Stimulated activated effector memory CD8-positive, alpha-beta T cell treated with anti-CD3 and anti-CD28 coated beads, Interleukin-12 subunit alpha, Interleukin-12 subunit beta, amount 100 ng/mL, for 72 hours (primary cell): ENCODE measurements at places on chromosomes 5 and 9.

DNA sequence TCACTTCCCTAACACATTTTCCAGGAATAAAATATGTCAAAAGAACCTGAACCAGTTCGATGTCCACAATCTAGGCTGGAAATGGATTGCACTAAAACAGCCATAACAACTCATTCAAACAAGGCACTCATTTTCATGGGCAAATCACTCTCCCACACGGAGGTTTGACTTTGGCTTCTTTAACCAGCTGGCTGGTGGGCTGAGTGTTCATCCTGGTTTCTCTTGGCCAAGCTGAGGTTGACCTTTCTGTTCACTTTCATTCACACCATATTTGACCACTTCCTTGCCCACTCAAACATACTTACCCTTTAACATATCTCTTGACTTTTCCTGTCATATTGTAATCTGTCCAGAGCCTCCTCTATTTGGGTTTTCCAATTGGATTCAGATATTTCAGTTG is 5.4 kb downstream of the IL7R start:
- DNase-seq = peak; percentile 48

DNA sequence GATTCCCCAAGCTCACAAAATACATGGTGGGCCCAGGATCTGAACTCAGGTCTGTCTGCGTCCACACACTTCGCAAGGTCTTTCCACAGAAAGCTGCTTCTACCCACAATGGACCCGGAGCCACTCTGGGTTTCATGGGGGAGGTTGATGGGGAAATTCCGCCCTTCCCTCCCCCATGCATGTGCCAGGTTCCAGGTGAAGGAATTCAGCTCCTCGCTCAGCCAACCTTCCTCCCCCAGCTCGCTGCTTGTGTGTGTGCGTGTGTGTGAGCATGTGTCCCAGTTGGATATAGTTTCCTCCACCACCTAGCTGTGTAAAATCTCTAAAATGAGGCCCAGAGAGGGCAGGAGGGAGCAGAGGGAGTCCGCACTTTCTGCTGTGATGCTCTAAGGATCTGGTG is 1.0 kb downstream of the PTGS1 start:
- no peak for DNase-seq

GRCh38 chr9:4987961-4988421 is 2.9 kb downstream of the JAK2 start:
- peak; percentile 77 for DNase-seq

DNA sequence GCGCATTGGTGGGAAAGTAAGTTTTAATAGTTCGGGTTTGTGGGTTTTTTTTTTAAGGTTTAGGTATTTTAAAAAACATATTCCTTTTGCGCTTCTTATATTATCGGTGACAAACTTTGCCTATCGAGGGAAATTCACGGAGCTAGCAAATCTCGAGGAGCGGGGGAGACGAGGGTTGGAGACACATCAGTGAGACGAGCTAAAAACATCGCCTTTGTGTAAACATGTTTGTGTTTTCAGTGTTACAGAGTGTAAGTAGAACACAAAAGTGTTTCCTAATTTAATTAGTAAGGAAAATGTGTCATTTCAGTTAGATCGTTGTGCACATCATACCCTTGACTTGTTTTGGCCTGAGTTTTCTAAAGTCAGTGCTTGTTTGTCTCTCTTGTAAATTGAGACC is 945 bp downstream of the BTF3 start:
- DNase-seq = no peak

- no peak for DNase-seq
Measured at GRCh38 chr9:81363916-81364480, 325.3 kb downstream of the TLE1 start.

GRCh38 chr9:7909537-7909936 is 110.0 kb upstream of the DMAC1 start:
- DNase-seq = no peak

DNA sequence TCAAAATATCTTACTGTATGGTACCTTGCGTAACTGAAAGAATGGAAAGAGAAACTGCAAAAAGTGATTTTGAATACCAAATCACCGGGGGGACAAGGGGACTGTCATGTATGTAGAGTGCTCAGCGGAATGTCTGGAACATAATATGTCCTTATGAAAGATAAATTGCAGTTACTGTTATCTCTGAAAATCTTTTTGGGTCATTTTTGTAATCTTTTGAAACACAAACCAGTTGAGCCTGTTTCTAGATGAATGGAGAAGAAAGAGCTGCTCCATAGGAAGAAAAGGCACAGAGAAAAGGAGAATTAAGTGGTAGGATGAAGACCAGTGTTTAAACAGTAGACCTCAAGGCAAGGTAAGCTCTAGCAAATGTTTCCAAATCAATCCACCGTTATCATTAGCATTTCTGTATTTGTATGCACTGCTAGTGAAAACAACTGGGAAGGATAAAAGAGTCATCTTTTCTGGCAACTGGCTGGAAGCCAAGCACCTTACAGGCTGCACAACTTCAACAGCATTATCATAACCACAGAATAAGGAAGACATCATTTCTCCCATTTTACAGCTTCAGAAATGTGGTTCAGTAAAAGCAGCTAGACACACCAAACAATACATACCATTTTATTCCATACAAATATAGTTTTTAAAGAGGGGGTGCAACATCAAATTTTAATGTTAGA is 158.5 kb downstream of the TRPM3 start:
- DNase-seq = no peak

DNA sequence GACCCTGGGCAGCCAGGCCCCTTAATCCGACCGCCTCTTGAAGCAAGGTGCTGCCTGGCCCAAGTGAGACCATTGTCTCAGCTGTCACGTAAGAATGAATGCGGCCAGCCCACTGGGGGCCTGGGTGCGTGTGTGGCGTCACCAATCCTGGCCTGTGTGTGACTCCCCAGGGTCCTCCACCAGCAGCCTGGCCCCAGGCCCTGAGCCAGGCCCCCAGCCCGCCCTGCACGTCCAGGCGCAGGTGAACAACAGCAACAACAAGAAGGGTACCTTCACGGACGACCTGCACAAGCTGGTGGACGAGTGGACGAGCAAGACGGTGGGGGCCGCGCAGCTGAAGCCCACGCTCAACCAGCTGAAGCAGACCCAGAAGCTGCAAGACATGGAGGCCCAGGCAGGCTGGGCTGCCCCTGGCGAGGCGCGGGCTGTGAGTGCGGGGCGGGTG is 124.2 kb downstream of the WNK2 start:
- no peak for DNase-seq

GRCh38 chr5:125134216-125135081 is 388.0 kb upstream of the ZNF608 start:
- no peak for DNase-seq

DNA sequence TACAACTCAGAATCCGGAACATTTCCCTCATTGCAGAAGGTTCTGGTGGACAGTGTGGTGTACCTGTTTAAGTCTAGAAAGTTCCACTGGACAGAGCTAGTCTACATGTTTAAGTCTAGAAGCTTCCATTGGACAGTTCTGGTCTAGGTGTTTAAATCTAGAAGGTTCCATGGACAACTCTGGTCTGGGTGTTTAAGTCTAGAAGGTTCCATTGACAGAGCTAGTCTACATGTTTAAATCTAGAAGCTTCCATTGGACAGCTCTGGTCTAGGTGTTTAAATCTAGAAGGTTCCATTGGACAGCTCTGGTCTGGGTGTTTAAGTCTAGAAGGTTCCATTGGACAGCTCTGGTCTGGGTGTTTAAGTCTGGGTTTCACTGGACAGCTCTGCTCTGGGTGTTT is 25.0 kb downstream of the CCDC187 start:
- DNase-seq = no peak

DNA sequence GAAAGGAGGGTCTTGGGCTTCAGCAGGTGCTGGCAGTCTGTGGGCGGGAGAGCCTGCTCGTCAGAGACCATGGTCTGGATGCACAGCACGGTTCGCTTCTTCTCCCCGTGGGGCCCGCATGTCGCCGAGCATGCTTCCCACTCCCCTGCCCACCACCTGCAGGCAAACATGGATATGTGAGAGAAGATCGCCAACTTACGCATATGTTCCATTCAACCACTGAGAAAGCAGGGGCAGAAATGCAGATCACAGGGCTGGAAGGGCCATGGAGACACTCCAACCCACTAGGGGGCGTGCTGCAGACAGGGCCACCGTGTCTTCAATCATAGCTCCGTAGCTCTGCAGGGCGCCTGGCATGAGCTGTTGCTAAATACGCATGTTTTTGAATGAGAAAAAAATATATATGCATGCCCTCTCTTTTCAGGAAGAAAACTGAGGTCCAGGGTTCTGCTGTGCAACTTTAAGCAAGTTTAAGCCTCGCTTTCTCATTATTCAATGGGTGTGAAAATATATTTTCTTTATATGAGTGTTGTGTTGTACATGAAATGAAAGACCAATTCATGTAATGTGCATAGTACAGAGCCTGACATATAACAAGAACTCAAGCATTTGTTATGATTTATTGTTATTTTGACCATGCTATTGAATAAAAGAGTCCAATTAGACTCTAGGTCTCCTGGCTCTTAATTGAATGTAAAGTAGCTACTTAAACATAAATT is 148.0 kb downstream of the TARS1 start:
- peak; percentile 10 for DNase-seq

DNA sequence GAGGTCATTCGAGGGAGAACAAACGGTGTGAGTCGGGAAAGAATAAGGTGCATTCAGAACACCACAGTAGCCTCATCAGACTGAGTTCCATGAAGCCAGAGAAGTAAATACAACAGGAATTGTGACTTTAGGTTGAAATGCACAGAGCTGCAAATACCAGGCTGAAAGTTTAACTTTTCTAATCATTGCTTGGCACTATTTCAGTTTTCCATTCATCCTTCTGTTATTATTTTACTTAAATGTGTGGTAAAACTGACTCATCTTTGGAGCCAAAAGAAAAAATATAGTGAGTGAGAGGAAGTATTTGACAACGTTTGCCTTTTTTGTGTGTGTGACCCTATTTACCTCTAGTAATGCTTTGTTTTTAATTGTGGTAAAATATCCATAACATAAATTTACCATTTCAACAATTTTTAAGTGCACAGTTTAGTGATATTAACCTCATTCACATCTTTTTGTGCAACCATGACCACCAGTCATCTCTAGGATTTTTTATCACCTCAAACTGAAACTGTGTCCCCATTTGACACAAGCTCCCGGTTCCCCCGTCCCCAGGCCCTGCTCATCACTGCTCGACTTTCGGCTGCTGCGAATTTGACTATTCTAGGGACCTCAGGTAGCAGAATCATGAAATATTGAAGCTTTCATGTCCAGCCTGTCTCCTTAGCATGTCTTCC is 166.8 kb downstream of the HSD17B3 start:
- no peak for DNase-seq

GRCh38 chr5:79727451-79728355 is 38.1 kb downstream of the CMYA5 start:
- DNase-seq = no peak

DNA sequence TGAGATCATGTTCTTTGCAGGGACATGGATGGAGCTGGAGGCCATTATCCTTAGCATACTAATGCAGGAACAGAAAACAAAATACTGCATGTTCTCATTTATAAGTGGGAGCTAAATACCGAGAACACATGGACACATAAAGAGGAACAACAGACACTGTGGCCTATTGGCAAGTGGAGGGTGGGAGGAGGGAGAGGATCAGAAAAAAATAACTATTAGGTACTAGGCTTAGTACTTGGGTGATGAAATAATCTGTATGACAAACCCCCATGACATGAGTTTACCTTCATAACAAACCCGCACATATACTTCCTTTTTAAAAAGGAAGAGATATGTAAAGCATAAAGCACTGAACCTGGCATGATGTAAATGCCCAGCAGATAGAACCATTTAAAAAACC is 99.0 kb downstream of the MEGF10 start:
- no peak for DNase-seq

GRCh38 chr5:16489322-16489791 is 23.8 kb upstream of the ZNF622 start:
- no peak for DNase-seq

DNA sequence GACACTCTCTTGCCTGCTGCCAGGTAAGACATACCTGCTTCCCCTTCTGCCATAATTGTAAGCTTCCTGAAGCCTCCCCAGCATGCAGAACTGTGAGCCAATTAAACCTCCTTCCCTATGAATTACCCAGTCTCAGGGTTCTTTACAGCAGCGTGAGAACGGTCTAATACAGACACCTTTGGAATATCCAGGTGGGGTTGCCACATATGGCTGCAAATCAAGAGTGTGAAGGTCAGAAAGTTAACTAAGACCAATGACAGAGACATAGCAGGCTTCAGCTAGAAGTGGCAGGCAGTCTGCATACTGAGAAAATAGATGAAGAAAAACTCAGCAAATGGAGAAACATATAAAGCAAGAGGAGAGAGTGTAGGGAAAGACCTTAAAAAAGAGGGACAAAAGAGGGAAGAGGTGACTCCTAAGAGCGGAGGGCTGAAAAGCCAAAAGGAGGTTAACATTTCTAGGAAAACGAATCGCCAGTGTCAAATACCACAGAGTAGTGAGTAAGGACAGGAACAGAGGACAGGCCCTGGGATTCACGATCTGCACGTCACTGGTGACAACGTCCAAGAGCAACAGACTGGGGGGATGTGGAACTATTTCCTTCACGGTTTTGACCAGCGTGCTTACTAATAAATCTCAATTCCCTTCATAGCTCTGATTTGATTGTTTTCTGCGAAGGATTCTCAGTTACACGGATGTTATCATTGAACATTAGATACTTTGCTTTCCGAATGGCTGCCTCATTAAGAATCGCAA is 1.7 kb upstream of the ACO1 start:
- DNase-seq = peak; percentile 37

DNA sequence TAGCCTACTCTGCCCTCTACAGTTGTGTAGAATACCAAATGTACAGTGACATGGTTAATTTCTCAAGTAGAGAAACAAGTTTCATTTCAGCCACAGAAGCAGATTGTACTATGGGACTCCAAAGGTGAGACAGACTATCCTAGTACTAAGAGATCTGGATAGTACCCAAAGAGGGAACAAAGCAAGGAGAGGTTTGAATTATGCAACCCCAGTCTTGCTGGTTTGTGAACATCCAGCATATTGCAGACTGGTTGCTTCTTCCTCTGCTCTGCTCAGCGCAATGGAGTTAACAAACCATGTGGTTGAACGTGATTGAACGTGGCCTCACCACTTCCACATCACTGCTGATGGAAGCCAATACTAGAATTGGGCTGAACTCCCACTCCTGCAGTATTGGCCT is 43.3 kb upstream of the ALDOB start:
- no peak for DNase-seq

GRCh38 chr5:133483406-133484090 is 128.8 kb downstream of the FSTL4 start:
- no peak for DNase-seq
